ENCODE measurements at places on chromosomes 4 and X.

- no peak for DNase-seq
Measured at GRCh38 chr4:153724606-153725005, 35.2 kb downstream of the RNF175 start.

- no peak for DNase-seq
Measured at GRCh38 chr4:123158576-123158975, 236.2 kb upstream of the NUDT6 start.

DNA sequence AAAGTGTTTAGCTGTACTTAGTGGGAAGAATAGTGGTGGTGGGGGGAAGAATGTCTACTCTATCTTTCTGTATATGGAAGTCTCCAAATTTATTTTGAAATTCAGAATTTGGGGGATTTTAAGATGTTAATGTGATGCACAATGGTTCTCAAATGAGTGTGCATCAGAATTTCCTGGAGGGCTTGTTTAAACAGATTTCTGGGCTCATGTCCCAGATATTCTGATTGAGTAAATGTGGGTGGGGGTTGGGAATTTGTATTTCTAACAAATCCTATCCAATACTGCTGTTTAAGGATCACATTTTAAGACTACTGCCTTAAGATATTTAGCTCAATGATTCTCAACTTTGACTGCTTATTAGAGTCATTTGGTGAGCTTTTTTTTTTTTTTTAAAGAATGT lies 15.1 kb upstream of the INTS6L start:
- DNase-seq = no peak

DNA sequence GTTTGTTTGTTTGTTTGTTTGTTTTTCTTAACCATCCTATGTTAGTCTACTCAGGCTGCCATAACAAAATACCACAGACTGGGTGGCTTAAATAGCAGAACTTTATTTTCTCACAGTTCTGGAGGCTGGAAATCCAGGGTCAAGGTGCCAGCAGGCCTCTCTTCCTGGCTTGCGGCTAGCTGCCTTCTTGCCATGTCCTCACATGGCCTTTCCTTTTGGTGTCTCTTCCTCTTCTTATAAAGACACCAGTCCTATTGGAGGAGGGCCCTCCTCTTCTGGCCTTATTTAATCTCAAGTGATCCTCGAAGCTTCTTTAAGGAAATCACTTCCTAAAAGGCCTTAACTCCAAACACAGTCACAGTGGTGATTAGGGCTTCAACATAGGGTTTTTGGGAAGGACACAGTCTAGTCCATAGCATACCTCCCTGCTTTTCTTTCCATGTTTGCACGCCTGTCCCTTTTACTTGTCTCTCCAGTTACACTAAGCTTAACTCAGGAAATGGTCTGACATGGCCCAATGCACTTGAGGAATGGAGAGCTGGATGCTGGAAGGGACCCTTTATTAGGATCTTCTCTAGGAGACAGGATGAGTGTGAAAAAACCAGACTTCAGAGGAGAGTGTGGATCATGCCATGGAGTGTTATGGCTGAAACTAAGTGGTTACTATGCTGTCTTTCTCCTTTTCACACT lies 36.0 kb upstream of the MGST2 start:
- DNase-seq = no peak

- DNase-seq = no peak
Measured at GRCh38 chr4:42248972-42249371, 96.5 kb upstream of the BEND4 start.

DNA sequence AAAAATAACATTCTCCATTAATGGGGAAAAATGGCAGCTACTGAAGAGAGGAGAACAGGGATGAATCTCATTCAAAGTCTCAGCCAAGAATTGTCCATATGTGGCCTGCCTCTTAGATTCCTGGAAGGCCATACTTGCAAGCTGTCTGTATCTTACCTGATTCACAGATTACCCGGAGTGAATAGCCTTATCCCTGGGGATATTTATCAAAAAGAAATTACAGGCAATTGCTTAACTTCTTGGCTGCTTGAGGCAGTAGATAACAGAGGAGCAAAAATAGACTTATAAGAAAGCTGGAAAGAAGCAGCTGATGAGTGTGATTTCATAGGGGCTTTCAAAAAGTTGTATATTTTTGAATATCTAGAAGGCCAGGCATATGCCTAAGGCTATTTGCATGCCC lies 68.8 kb upstream of the PPP1R2C start:
- no peak for DNase-seq

DNA sequence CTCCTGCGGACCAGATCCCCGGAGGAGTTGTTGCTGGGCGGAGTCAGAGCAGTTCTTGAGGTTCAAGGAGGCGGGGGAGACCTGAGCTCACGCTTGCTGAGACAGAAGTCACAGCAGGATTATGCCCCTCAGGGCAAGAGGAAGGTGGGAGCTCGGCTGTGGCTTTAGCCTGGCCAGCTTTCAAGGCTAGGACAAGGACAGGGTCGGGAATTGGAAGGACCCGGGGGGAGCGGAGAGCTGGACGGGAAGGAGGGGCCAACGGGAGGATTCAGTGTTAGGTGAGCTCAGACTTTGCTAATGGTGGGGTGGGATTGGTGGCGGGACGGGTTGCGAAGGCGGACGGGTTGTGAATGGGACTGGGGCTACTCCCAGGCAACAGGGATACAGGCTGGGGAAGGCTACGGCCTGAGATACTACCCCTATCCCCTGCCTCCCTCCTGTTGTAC lies at the start of gene RIBC1:
TSS of gene RIBC1 (plus strand) at position 13 of the 446 bp plus-strand sequence. CDS start 3,404 bp downstream, outside the sequence.
- DNase-seq = no peak
